Activated CD8-positive, alpha-beta memory T cell treated with anti-CD3 and anti-CD28 coated beads for 1 hour (primary cell): ENCODE measurements at places on chromosomes 5 and 9.

GRCh38 chr5:147169399-147169798 lies 65.4 kb upstream of the STK32A start:
- no peak for DNase-seq

- DNase-seq: no peak
These were observed 140.0 kb downstream of the PBX3 start for GRCh38 chr9:125887172-125887571.

DNA sequence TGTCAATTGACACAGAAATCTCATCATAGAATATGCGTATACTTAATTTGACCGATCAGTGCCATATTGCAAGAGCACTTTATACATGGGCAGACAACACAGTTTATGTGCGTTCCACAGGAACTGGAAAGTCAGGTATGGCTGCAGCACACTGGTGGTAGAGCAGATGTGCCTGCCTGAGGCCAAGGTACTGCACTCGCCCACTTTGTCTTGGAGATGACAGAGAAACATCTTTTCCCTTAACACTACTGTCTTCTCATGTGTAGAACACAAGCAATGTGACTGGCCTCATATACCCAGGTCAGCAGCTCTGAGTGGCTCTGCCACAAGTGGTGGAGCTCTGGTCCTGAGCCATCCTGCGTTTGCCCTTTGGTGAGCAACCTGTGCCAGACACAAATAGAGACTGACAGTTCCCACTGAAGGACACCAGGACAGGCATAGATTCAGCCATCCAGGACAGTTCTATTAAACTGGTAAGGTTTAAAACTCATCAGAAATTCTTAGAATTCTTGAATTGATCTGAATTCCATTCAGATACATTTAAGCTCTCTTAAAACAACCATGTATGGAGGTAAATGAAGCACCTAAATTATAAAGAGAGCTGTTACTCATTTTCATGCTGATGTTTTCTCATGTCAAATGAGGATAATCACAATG lies 21.0 kb upstream of the PPP2CA start:
- DNase-seq: no peak

GRCh38 chr9:12956261-12956660 lies 181.4 kb downstream of the LURAP1L start:
- no peak for DNase-seq

- no peak for DNase-seq
These were observed 684.7 kb downstream of the EFNA5 start for GRCh38 chr5:106986006-106986405.

DNA sequence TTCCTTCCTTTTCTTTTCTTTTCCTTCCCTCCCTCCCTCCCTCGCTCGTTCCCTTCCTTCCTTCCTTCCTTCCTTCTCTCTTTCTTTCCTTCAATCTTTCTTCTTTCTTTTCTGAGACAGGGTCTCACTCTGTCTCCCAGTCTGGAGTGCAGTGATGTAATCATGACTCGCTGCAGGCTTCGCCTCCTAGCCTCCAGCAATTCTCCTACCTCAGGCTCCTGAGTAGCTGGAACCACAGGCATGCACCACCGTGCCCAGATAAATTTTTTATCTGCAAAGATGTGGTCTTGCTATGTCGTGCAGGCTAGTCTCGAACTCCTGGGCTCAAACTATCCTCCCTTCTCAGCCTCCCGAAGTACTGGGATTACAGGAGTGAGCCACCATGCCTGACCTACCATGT lies 81.4 kb downstream of the SPATA31C2 start:
- no peak for DNase-seq
